Pancreas (tissue), 10 donors: ENCODE measurements at places on chromosomes 6 and 20. TPM values are rescaled to one million over a fixed set of nuclear protein-coding genes. Genes with fewer than 3 reads are reported as not detected.

The TGM3 gene
- 0.34 TPM for polyA plus RNA-seq

The RAD21L1 gene
- not detected for polyA plus RNA-seq

The ZNF512B gene
- polyA plus RNA-seq = 22.0 TPM

The PRPH2 gene
- 0.34 TPM for polyA plus RNA-seq

The NMBR gene
- polyA plus RNA-seq = not detected

The EYA4 gene
- 0.21 TPM for polyA plus RNA-seq

The BPIFB2 gene
- polyA plus RNA-seq = not detected

The CRYBG1 gene
- 2.3 TPM for polyA plus RNA-seq

The CST7 gene
- polyA plus RNA-seq = 0.65 TPM

The CRISP2 gene
- 0.65 TPM for polyA plus RNA-seq

The DYNLRB1 gene
- 129 TPM for polyA plus RNA-seq

The SLC17A1 gene
- not detected for polyA plus RNA-seq

The RHAG gene
- not detected for polyA plus RNA-seq

The HBS1L gene
- 18.0 TPM for polyA plus RNA-seq

The ADGRF4 gene
- not detected for polyA plus RNA-seq

The EFCAB8 gene
- 0.14 TPM for polyA plus RNA-seq

The MYB gene
- 0.07 TPM for polyA plus RNA-seq

The CFAP61 gene
- polyA plus RNA-seq = 0.15 TPM

The POLH gene
- 1.9 TPM for polyA plus RNA-seq

The TBC1D22B gene
- 6.6 TPM for polyA plus RNA-seq

The RALGAPA2 gene
- 10.2 TPM for polyA plus RNA-seq

The SRSF6 gene
- polyA plus RNA-seq = 111 TPM

The PSORS1C2 gene
- not detected for polyA plus RNA-seq

The MAS1 gene
- under 0.01 TPM for polyA plus RNA-seq

The SFTA2 gene
- polyA plus RNA-seq = 22.9 TPM

The LY6G5B gene
- polyA plus RNA-seq = 9.2 TPM

The SIRPD gene
- not detected for polyA plus RNA-seq

The PIGT gene
- 69.1 TPM for polyA plus RNA-seq

The TRIM31 gene
- polyA plus RNA-seq = 0.15 TPM

The ADTRP gene
- 0.34 TPM for polyA plus RNA-seq

The RAB32 gene
- 5.6 TPM for polyA plus RNA-seq

The SRC gene
- polyA plus RNA-seq = 64.6 TPM

The KHDC1 gene
- polyA plus RNA-seq = 2.9 TPM

The GABRR1 gene
- 0.02 TPM for polyA plus RNA-seq

The MRAP2 gene
- polyA plus RNA-seq = 6.5 TPM

The MOXD1 gene
- 0.52 TPM for polyA plus RNA-seq

The POPDC3 gene
- 0.84 TPM for polyA plus RNA-seq

The TCP11 gene
- 0.14 TPM for polyA plus RNA-seq

The EYA2 gene
- 1.7 TPM for polyA plus RNA-seq

The SNPH gene
- 4.3 TPM for polyA plus RNA-seq

The HRH3 gene
- 0.02 TPM for polyA plus RNA-seq
